Activated naive CD8-positive, alpha-beta T cell treated with anti-CD3 and anti-CD28 coated beads for 36 hours (primary cell): ENCODE measurements at places on chromosomes 1 and 21. TPM values are rescaled to one million over a fixed set of nuclear protein-coding genes. Genes with fewer than 3 reads are reported as not detected.

DNA sequence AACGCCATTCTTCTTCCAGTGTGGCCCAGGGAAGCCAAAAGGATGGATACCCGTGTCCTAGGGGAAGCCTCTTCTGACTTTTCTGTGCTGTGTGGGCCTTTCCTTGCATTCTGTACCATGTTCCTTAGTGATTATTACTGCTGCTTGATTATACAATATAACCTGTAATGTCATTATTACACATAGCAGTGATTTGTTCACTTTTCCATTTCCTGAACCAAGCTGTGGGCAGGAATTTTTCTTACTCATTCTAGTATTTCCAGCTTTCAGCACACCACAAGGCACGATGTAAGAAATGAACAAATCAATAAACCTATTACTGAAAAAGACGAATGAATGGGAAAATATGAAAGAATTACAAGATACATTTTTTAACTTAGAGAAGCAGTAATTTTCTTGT lies 8.4 kb upstream of the USP33 start:
- no peak for DNase-seq

DNA sequence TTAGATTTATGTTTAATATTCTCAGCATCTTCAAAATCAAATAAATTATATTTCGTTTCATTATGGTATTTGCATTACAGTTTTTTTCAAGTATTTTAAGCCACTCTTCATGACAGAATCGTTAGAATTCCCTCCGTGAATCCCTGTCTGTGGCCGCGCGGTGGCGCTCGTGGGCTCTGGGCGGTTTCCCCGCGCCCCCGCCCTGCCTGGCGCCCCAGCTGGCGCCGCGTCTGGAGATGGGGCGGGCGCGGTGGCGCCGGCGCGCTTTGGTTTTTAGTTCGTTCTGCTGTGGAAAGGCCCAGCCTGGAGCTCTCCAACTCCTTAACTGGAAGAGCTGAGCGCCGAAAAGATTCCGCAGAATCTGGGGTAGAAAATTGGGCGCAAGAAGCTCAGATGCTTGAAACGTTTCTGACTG lies 25.7 kb downstream of the PRMT2 start:
- peak; percentile 53 for DNase-seq

GRCh38 chr1:19096036-19096833 lies 113.8 kb downstream of the UBR4 start:
- DNase-seq = no peak

- DNase-seq = peak; percentile 96
Observed at GRCh38 chr1:10430216-10431069, at the start of gene CENPS. Gene CENPS (plus strand): TSS chr1:10430433. CDS start chr1:10430518, 85 bp downstream.

- no peak for DNase-seq
Observed at GRCh38 chr1:100441146-100441545, 88.8 kb downstream of the CDC14A start.

DNA sequence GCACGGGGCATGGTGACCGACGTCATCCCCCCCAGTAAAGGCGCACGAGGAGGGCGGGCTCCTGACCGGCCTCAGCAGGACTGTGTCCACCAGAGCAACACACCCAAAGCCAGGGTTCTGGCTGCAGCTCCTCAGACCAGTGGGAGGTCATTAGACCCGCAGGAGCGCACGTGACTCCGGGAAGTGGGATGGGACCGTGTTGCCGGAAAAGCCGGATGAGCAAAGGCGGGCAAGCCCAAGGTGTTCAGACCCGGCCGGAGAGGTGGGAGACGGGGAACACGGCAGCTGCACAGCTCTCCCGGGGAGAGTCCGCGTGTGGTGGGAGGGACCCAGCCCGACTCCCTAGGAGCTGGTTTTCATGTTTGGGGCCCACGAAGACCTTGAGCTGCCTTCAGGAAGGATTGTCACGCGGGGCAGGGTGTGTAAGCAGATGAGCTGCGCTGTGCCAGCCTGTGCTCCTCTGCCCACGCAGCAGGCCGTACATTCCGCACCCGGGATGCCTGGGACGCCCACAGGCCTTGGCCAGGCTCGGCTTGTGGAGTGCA lies 20.6 kb upstream of the TRAPPC10 start:
- DNase-seq = no peak

DNA sequence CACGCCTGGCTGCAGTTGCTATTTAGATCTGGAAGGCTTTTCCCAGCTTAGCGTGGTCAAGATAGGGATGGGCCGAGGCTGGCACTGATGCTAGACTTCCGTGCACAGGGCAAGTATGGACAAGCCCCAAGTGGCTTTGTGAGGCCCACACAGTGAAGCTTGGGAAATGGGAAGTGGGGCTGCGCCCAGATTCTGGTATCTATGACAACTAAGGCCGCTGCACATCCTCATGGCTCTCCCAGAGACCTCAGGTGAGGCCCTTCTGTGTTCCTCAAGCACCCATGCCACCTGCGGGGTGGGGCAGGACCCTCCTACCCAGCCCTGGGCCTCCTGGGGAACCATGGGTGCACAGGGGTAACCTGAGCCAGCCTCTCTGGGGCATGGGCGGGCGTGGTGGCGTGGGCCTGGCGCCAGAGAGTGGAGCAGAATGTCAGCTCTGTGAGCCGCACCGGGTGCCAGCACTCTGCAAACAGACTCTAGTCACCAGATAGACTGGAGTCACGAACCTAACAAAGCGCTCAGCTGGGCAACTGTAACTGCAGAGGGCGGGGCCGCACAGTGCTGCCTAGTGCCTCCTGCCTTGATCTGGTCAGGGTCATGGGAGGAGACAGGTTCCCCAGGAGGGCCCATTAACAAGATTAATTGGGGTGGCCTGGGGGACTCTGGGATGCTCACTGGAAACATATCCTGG lies 46.4 kb downstream of the ELF3 start:
- no peak for DNase-seq

GRCh38 chr1:184025242-184025675 lies 12.3 kb downstream of the COLGALT2 start:
- no peak for DNase-seq

DNA sequence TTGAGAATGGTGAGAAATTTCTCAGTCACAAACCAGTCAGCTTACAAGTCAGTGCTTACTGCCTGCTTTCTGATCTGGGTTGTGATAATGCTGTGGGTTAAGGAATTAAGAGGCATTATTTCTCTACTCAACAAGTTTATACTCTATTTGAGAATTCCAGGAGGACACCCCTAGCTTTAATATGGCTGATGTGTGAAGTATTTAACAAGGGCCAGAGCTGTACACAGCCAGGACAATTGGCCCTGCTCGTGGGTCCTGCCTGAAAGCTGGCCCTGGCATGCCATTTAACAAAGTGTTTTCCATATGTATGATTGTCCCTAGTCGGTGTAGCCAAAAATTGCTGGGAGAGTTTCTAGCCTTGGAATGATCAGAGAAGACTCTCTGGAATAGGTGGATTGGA lies 43.2 kb downstream of the HHAT start:
- no peak for DNase-seq

GRCh38 chr1:8754993-8755392 lies 62.4 kb downstream of the RERE start:
- no peak for DNase-seq

DNA sequence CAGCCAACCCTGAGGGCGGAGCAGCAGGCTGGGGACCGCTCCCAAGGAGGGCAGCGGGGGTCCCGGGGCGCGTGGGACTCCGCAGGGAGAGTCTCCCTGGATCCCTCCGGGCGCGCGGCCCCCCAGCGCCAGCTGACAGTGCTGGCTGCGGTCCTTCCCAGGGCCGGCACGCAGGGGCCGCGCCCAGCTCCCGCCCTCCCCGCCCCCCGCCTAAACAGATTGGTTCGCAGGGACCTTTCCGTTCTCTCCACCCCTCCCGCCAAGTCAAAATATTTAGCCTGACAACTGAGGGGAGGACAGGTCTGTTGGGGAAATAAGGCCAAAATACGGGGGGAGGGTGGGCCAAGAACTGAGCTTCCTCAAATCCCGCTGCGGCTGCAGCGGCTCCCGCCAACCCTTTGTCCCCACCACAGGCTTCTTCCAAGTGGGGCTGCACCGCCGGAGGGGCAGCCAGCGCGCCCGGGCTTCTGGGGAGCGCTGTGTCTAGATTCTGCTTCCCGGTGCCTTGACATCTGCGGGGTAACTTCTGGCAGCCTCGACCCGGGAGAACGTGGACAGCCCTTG lies at the start of gene INSRR:
Gene INSRR, minus strand, starts transcription at position 159 of the 564 bp plus-strand sequence. CDS start 496 bp downstream, outside the sequence.
- DNase-seq = no peak

DNA sequence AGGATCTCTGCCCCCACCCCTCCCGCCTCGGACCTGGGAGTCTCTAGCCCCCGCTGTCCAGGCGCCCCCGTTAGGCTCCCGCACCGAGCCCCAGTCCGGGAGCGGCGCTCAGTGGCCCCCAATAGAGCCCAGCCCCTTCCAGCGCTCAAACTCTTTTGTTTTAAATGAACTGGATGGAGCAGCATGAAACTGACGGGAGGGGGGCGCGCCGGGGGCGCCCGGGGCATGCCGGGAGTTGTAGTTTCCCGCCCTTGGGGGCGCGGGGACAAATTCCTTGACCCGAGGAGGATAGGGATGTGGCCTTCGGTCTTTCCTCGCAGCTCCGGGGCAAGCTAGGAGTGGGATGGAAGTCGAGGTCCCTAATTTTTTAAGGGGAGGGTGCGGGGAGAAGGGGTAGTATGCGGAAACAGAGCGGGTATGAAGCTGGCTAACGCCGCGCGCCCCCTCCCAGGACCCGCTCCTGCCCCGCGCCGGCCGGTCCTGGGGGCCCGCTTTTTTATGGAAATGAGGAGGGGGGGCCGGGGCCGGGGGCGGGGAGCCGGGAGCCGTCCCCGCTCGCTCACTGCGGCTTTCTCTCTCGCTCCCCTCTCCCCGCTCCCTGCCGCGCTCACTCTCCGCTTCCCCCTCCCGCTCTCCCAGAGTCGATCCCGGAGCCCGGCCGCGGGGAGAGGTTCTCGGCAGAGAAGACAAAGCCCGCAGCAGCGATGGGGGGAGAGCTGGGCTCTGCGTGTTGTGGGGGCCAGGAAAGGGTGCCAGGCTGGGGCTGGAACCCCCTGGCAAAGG lies at the start of gene MEX3A:
Gene MEX3A, minus strand, starts transcription at position 157 of the 783 bp plus-strand sequence. CDS start 467 bp downstream, outside the sequence.
- peak; percentile 64 for DNase-seq

DNA sequence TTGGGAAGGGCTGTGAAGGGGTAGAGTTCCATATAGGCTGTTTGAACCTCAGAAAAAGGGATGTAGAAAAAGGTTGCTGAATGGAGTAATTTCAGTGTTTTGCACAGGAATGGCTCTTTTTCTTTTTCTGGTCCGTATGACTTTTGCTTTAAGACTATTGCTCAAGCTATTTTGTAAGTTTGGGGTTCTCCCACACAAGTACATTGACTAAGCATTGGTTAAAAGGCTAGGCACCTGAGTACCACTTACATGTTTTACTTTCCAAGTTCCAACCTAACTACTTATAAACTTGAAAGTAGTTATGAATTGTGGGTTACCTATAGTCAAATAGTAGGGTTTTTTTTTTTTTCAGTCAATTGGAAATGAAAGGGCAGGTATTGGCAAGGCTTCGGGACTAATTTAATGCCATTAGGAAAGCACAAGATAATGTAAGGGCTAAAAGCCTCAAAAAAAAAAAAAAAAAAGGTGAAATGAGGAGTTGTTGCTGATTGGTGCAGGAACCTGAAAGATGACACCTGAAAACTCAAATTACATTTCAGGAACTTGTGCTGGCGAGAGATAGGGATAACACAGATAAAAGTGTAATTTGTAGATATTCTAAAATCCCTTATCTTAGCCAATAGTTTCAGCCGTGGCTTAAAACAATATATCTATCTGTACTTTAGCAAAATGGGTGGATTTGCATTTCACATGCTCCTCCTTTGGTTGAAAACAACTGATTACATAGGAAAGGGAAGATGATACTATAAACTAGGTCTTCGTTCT lies 209.5 kb downstream of the RPS6KC1 start:
- DNase-seq = no peak

DNA sequence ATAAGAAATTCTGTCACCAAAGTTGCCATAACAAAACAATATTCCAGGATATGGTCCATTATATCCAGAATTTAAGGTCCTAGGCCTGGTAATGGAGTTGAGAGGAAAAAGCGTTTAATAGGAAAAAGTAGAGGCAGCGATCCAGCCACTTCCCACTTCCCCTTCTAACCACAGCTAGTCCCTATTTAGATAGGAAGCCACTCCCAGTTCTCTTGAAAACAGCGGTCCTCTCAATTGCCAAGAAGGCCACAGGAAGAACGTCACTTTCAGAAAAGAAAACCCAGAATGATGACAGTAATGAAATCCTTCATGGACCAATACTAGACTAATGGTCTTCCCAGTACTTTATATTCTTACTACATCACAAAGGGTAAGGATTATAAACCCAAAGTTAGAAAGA lies 38.6 kb downstream of the ABL2 start:
- no peak for DNase-seq

- DNase-seq = no peak
Observed at GRCh38 chr1:220420726-220421125, 107.2 kb upstream of the MARK1 start.

DNA sequence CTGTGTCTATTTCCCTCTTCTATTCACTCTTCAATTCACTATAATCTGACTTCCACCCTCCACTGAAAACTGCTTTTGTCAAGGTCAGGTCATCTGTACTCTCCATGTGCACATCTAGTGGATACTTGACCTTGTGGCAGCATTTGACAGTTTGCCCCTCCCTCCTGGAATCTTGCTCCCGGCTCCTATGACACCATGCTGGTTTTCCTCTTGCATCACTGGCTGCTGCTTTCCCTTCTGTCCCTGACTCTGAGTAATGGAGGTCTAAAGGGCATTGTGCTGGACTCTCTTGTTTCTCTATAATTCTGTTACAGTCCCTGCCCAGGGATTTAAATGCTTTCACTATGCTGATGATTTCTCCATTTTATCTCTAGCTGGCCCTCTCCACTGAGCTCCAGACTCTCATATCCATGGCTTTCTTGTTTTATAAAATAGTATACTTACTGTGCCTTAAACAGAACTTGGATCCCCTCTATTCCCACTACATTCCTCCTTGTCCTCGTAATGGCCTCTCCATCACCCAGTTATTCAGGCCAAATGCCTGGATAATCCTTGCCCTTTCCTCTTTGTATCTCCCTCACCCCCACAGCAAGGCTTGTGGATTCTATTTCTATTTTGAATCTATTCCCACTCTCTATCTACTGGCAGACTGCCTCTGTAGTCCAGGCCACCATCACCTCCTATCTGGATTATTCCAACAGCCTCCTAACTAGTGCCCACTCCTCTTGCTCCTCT lies 36.8 kb upstream of the PODN start:
- no peak for DNase-seq

- DNase-seq = no peak
Observed at GRCh38 chr21:33945652-33946270, 30.2 kb upstream of the ATP5PO start.

- DNase-seq = no peak
Observed at GRCh38 chr1:110927484-110928075, 36.1 kb downstream of the LRIF1 start.

DNA sequence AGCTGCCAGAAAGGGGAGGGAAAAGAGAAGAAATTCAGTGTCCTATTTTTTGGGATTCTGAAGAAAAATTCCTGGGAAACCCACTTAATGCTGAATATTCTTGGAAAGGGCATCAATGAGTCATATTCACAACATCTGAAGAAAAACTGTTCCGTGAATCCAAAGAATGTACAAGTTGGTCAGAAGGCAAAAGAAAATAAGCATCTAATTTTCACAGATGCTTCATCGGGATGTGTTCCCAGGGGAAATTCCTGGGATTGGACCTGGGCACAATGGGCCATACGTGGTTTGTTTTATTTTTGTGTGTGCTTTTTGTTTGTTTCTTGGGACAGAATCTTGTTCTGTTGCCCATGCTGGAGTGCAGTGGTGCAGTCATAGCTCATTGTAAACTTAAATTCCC lies 112.2 kb downstream of the MAP3K21 start:
- DNase-seq = no peak

Gene OR2T29
- total RNA-seq = not detected

Gene KCNN3
- 0.04 TPM for total RNA-seq

Gene ECM1
- 0.88 TPM for total RNA-seq

Gene IL20
- not detected for total RNA-seq

Gene CYYR1
- not detected for total RNA-seq

Gene UBE2G2
- 124 TPM for total RNA-seq

Gene TAS1R1
- total RNA-seq = not detected

Gene FRRS1
- total RNA-seq = 4.3 TPM
